ENCODE measurements at places on chromosomes 13 and 19.

DNA sequence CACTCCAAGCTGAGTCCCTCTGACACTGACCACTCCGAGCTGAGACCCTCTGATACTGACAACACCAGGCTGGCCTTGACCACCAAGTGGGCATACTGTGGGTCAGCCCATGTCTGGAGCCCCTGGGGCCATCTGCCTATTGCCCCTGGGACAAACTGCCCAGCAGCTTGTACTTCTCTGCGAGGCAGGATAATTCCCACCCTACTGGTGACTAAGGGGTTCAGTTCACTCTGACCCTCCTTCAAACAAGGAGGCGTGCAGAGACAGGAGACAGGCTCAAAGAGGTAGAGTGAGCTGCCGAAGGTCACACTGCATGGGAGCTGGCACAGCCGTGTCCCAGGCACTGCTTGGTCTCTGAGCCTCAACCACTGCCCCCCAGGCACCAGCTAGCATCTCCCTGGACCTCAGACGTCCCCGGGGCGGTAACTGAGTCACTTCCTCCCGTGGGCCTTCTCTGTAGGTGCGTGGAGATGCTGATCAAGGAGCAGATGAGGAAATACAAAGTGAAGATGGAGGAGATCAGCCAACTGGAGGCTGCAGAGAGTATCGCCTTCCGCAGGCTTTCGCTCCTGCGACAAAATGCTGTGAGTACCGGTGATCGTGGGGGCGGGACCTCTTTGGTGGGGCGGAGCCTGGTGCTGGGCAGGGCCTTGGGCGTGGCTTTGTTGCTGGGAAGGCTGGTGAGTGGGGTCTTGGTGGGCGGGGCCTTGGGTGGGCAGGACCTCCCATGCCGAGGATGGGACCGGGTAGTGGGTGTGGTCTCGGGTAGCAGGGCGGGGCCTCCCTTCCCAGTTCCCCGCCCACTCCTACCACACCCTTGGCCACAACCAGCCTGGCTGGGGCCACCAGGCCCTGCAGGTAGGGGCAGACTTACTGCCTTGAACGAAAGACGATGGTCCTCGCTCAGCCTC lies 5.8 kb upstream of the USE1 start:
- peak; percentile 53 for ATAC-seq

DNA sequence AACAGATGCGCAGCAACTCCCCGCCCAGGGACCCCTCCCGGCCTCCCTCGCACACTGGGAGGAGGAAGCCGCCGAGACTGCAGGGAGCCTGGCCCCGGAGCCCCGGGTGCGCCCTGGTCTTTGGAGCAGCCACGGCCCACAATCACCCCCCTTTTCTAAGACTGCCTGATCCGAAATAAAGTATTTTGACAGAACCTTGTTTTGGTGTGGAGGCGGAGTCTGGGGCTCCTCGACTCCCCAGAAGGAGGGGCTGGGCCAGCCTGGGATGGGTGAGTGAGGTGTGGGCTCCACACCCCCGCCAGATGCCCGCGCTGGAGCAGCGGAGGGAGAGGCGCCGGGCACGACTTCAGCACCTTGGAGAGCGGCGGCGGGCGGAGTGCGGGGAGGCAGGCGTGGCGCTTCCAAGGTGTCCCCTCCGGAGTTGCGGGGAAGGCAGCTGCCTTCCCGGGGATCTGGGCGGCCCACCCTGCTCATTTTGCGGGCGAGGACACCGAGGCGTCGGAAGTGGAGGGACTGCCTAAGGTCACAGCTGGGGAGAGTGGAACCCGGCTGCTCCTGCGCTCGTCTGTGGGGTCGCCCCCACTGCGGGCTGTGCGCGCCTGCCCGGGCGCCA lies 9.4 kb downstream of the SIRT6 start:
- ATAC-seq: peak; percentile 92

DNA sequence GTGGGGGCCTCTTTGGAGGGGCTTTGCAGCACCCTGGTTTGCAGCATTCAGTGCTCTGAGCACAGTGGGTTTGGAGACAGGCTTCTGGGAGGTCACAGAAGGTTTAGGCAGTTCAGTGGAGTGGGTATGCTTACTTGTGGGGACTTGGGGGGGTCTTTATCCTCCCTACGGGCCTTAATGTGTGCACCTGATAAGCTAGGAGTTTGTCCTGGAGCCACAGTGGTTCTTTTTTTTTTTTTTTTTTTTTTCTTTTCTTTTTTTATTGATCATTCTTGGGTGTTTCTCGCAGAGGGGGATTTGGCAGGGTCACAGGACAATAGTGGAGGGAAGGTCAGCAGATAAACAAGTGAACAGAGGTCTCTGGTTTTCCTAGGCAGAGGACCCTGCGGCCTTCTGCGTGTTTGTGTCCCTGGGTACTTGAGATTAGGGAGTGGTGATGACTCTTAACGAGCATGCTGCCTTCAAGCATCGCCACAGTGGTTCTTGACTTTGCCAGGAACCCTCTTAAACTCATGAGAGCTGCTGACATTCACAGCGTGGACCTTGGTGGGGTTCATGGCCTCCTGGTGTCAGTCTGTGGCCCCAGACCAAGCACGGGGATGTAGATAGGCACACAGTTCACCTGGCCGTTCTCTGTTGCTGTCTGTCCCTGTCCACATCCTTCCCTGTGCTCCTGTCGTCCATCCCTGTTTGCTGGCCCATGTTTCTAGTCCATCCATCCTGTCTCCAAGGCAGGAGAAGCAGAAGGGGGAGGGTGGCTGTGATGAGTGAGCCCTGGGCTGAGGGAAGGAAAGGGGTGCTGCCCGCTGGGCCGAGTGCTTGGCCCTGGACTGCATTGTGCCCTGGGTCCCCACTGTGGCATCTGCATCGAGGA lies 2.7 kb downstream of the EGLN2 start:
- ATAC-seq: no peak

DNA sequence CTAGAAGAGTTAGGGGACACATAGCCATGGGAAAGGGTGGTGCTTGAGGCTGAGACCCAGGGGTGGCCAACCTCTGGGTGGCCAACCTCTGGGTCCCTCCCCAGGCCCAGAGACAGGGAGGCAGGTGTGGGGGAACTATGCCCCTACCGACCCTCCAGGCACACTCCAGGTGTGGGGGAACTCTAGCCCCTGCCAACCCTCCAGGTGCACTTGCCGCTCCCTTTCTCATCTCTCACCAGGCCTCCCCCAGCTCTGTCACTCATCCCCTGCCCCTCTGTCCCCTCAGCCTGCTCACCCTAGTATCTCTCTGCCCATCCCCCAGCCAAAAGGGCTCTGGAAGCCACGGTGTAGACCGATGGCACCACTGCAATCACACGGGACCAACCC lies 10.6 kb upstream of the VSTM2B start:
- peak; percentile 25 for ATAC-seq

GRCh38 chr13:37950016-37950415 lies 80.4 kb upstream of the TRPC4 start:
- ATAC-seq: no peak

- no peak for ATAC-seq
Observed at GRCh38 chr19:10981252-10981895, 20.5 kb downstream of the SMARCA4 start.

- ATAC-seq: peak; percentile 3
Observed at GRCh38 chr13:77328819-77329132, 1.9 kb upstream of the MYCBP2 start.

GRCh38 chr13:33050161-33050560 lies 33.9 kb downstream of the KL start:
- no peak for ATAC-seq

DNA sequence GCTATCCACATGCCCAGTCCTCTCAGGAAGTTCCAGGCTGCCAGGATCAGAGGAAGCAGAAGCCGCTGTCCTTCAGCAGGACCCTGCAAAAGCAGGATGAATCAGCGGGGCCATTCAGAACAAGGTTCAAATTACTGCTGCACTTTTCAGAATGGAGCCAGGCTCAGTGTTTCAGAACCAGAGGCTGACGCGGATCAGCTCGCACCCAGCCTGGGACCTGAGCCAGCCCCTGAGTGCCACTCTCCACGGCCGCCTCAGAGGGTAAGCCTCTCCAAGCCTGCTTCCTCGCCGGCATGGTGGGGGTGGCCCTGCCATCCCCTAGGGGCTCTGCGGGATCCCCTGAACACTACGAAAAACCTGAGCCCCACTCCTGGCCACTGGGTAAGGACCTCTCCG lies 24.7 kb downstream of the RASA3 start:
- peak; percentile 88 for ATAC-seq

GRCh38 chr13:31807090-31807541 lies 67.8 kb downstream of the RXFP2 start:
- no peak for ATAC-seq

DNA sequence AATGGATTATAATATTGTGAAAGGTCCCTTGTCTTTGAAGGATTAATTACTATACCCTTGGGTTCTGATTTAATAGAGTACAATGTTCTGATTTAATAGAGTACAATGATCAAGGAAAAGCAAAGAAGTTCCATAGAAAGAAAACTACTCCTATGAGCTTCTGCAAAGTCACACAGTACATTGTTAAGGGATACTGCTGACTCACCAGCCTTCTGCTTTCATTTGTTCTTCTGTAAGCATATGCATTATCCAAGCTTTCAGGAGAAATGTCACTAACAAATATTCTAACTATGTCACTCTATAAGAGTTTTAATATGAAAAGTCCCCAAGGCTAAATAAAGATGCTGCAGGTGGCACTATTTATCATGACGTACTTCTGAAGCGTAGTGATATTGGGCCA lies 396.7 kb downstream of the RFC3 start:
- ATAC-seq: no peak

DNA sequence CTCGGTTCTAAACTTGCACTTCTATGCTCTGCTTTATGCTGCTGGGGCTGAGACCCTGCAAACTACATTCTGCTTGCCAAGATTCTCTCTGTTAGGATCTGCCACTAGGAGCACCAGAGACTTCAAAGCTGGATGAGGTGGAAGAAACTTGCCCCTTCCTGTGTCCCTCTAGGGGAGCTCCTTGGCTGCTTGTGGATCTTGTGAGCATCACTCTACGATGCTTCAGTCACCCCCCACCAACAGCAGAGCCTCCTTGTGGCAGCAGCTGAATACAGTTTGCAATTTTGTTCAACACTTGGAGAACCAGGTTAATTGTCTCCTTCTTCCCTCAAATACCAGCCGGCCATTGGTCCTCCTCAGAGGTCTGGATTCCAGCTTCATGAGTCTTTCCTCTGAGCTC lies 310.6 kb downstream of the FGF14 start:
- peak; percentile 61 for ATAC-seq

DNA sequence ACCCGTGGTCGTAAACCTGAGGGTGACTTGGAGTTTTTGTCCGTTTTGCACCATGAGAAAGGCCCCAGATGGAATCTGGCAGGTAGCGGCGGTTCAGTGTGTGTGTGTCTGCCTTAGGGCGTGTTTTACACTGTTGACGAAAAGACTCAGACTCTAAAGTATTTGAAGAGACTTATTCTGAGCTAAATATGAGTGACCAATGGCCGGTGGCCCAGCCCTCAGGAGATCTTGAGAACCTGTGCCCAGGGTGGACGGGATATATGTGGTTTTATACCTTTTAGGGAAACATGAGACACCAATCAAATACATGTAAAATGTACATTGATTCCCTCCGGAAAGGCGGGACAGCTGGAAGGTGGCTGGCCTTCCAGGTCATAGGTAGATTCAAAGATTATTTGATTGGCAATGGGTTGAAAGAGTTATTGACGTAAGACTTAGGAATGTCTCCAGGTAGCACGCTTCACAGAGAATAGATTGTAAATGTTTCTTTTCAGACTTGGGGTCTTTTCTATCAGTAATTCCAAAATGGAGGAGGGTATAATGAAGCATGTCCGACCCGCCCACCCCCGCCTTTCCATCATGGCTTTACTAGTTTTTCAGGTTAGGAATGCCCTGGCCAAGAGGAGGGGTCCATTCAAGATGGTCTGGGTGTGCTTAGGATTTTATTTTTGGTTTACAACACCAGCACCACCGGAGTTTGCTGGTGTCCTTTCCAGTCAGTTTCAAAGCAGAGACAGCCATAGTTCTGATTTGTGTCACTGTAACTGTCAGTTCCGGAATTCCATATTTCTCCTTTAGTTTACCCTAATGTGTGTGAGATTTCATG lies 1.0 kb upstream of the ZNF529 start:
- ATAC-seq: peak; percentile 51

- ATAC-seq: no peak
Observed at GRCh38 chr19:35756377-35757230, at the start of gene HSPB6. Gene HSPB6, minus strand, starts transcription at chr19:35757029. Its CDS starts 21 bp downstream, at chr19:35757008.

- no peak for ATAC-seq
Observed at GRCh38 chr19:3178377-3178972, at the start of gene S1PR4. Gene S1PR4, plus strand, starts transcription at chr19:3178769. Its CDS starts 24 bp downstream, at chr19:3178793.

GRCh38 chr13:36414461-36414860 lies 17.8 kb upstream of the CCNA1 start:
- ATAC-seq: no peak

GRCh38 chr13:22929381-22930126 lies 251.2 kb upstream of the SGCG start:
- ATAC-seq: no peak

- peak; percentile 65 for ATAC-seq
Observed at GRCh38 chr13:101751488-101751887, 299.0 kb downstream of the ITGBL1 start.

GRCh38 chr19:14769201-14769600 lies 9.2 kb downstream of the ADGRE2 start:
- no peak for ATAC-seq

- ATAC-seq: peak; percentile 76
Observed at GRCh38 chr19:7242601-7243258, 51.5 kb downstream of the INSR start.

All from SK-N-SH treated with all-trans-retinoic acid at 6 μM for 48 hours (cell line).